ENCODE measurements at places on chromosomes 16 and 17.

GRCh38 chr16:13733561-13733960, 186.4 kb upstream of the ERCC4 start:
- DNase-seq, result no peak

DNA sequence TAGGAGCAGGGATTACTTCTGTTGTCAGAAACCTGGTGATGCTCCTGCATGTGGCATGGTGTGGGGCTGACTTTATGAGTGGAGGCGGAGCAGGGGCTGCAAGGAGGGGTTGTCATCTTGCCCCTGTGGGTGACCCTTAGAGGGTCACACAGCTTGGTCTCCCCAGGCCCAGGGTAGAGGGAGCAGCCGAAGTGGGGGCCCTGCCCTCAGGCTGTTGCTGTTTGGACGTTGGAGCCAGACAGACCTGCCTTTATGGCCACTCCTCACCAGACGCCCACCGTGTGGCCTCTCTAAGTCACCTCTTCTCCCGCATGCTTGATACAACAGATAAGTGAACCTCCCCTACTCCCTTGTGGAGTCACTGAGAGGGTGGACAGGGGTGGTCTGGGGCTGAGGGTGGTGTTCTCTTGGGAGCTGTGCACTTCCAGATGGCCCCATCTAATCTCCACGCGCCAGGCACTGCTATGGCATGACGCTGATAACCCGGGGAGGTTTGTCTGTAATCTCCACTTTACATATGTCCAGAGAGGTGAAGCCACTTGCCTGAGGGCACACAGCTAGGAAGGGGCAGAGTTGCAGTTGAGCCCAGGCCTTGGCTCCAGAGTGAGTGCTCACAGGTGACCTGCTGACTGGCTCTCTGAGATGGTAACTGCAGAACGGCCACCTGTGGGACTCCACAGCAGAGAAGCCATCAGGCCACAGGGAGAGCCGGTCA, 10.0 kb downstream of the MAP2K3 start:
- DNase-seq, result no peak

DNA sequence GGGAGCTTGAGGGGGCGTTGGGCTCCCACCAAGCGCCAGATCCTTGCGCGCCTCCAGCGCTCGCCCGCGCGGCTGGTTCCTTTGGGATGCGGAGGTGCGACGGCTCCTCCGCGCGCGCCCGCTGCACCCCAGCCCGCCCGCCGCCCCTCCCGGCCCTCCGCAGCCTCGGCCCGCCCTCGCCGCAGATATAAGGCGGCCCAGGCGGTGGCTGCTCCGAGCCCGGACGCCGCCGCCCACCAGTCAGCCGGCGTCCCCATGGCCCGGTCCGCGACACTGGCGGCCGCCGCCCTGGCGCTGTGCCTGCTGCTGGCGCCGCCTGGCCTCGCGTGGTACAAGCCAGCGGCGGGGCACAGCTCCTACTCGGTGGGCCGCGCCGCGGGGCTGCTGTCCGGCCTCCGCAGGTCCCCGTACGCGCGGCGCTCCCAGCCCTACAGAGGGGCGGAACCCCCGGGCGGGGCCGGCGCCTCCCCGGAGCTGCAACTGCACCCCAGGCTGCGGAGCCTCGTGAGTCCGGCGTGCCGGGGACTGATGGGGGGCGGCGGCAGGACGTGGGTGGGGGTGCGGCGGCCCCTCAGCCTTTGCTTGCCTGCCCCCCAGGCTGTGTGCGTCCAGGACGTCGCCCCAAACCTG, at the start of gene NPB:
Gene NPB, plus strand, starts transcription at position 216 of the 630 bp plus-strand sequence. Its CDS starts 40 bp downstream, at position 256.
- DNase-seq, result no peak

GRCh38 chr16:90041896-90042473, 22.7 kb upstream of the DBNDD1 start:
- DNase-seq, result no peak

GRCh38 chr17:56985371-56986162, 7.6 kb downstream of the SCPEP1 start:
- no peak for DNase-seq

DNA sequence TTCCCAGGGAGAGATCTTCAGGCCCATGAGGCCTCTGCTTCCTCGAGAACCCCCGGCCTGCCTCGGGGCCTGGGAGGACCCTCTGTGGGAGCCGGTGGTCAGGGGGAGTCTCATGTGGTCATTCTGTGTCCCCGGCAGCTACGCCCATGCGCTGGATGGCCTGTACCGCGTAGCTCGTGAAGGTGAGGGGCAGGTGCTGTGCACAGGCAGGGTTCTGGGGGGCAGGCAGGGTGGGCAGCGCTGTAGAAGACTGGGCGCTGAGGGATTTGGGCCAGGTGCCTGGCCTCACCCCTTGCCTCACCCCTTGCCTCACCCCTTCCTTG, 4.6 kb downstream of the SLC25A10 start:
- DNase-seq, result no peak

DNA sequence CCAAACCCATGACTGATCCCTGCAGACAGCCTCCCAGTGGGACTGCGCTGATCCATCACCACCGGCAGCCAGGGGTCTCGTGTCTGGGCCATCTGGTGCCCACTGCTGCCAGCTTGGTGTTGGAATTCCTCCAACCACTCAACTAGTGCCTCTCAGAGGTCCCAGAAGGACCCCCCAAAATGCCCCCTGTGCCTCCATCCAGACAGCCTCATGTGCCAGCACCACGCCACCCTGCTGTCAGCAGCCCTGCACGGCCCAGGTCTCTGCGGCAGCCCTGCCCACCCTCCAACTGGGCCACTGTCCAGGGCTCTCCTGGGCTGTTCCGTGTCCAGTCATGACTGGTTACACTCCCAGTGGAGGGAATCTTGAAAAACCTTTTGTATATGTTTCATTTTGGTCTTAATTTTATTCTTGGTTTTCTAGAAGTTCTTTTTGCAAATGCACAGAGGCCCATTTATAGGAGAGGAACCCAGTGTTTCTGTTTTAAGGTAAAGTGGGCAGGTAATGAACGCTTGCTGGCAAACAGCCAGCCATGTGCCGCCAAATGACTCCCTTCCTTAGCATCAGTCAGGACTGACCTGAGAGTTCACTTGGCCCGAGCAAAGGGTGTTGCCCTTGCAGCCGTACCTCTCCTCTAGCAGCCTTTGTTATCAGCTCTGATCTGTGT, 34.6 kb downstream of the GRIN2C start:
- no peak for DNase-seq
